ENCODE measurements at places on chromosomes 1 and 21.

DNA sequence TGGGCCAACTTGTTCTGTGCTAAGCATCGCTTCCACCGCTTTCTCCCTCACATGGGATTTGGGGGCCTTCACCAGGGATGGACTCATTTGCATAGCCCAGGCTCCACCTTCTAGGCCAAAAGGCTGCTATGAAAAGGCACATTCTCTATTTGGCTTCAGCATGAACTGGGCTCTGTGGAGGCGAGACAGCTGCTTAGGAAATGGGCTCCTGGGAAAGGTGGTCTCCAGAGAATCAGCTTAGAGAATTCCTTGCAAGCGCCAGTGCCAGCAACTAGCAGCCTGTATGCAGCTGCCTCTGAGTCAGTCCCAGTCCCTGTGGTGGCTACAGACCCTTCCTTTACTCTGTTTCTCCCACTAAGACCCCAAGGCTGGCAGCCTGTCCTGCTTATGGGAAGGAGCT is 214.5 kb downstream of the HIVEP3 start:
- DNase-seq = no peak

- peak; percentile 83 for DNase-seq
Observed at GRCh38 chr1:184982002-184982954, 8.0 kb upstream of the NIBAN1 start.

DNA sequence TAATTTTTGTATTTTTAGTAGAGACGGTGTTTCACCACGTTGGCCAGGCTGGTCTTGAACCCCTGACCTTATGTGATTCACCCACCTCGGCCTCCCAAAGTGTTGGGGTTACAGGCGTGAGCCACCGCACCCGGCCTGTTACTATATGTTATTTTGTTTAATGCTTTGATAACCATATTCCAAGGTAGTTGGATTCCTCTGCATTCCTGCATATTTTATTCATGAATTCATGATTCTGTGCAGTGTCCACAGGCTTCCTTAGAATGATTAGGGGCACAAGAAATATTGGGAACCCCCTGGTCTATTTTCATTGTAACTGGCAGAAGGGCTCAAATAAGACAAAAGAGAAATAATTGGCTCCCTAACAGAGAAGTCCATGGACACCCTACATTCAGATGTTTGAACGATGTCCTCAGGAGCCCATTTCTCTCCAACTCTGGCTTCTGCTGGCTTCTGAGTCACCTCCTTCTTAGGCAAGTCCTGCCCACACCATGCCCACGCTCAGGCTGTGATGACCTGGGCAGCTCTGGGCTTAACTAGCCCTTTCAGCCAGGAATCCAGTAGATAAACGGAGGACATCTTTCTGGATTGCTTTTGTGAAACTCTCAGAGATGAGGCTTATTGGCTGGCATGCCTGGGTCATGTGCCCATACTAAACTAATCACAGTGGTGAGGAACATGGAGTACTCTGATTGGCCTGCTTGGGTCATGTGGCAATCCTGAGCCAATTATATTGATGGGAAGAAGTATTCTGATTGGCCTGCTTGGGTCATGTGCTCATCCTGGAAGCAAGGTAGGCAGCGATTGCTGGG is 32.6 kb downstream of the TNFRSF8 start:
- no peak for DNase-seq

- no peak for DNase-seq
Observed at GRCh38 chr1:240352769-240353168, 259.2 kb downstream of the GREM2 start.

DNA sequence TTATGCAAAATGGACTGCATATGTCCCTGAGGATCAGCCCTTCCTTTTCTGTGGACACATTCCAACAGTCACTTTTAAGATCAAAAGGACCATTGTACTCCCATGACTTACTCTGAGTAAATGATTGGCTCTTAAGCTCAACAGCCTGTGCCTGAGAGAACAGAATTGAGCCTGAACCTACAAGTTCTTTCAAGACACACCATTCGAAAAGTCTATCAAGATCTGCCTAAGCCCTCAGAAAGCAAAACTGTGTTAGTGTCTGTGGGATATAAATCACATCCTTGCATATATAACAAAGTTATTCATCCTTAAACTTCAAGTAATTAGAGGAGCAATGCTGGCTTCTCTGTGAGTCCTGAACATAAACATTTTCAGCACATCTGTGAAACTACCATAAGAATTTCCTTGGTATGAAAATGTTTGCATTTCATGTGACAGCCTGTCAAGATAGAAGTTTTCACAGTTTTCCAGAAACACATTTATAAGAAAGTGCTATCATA is 41.6 kb downstream of the PCNX2 start:
- no peak for DNase-seq

- peak; percentile 9 for DNase-seq
Observed at GRCh38 chr1:99180343-99180808, 83.9 kb upstream of the PLPPR4 start.

DNA sequence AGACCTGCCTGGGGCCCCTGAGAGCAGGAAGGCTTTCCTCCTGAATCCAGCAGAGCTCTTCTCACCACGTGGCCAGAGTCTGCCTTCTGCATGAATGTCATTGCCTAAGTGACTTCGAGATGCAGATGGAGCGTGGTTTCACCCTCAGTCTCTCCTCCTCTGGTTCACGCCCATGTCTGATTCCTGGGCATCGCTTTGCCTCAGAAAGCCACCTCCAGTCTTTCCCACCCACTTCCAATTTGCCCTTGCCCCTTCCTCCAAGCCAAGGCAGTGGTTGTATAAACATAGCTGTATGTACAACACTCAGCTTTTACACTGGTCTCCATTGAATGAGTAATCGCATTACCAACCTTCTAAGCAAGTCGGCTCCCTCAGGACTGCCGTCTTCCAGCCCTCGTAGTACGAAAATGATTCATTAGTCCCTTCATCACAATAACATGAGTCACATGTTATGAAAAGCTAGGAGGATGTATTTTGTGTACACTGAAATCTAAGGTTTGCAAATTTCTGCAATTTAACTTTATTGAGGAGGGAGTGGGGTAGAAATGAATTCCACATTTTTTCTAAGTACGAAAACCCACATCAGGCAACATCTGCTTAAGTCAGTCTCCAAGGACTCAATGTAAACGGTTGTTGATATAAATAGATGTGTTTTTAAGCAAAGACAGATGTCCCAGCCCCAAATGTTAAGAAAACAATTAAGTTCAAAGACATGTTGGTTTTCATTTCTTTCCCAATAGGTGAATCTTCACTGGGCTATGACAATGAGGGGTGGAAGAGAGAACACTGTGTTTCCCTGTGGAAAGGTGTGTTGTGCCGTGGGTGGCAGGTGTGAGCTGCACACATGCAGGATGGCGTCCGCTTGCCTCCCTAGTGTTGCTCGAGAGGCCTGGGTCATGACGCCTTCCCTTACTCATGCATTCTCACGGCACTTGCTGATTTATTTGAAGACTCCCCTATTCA is 32.3 kb upstream of the ETS2 start:
- no peak for DNase-seq

- DNase-seq = no peak
Observed at GRCh38 chr1:171087896-171088295, 2.8 kb upstream of the FMO3 start.

GRCh38 chr1:47031059-47031458 is 7.6 kb downstream of the CYP4X1 start:
- DNase-seq = no peak

GRCh38 chr1:236018885-236019453 is 45.9 kb downstream of the NID1 start:
- DNase-seq = no peak

- no peak for DNase-seq
Observed at GRCh38 chr1:41739061-41739955, 179.4 kb downstream of the HIVEP3 start.

- no peak for DNase-seq
Observed at GRCh38 chr1:72324451-72324850, 42.1 kb upstream of the NEGR1 start.

DNA sequence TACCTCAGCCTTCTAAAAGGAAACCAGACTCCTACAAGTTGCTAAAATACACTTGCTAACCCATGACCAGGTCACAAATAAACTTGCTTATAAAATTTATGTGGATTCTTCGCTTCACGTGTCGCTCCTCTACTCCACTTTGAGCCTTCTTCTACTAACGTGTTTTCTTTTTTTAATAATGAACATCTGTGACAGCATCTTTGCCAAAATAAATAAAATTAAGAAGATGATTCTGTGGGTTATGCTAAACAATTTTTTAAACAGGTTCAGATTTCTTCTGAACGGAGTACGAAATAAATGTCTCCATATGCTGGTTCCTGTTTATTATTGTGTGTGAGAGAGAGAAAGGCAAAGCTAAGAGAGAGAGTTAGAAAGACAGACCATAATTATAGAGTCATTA is 735.8 kb downstream of the LTN1 start:
- DNase-seq = no peak

- no peak for DNase-seq
Observed at GRCh38 chr1:65343286-65343685, 33.9 kb downstream of the DNAJC6 start.

GRCh38 chr1:225857256-225857655 is 24.9 kb downstream of the TMEM63A start:
- DNase-seq = no peak

DNA sequence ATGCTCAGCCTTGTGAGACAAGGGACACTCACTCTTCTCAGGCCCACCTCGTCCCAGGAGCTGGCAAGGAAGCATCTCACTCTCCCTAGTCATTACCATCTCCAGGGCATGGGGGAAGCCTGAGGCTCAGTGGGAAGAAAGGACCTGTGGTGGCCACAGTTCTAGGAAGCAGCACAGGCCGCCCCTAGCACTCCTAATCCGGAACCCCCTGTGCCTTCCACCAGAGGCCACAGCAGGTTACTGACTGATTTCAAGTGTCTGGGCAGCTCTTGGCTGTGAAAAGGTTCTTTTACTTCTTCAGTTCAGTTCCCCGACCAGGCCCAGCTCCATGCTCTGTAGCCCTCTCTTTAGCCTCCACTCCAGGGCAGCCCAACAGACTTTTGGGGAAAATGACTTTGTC is 84.4 kb downstream of the TRABD2B start:
- no peak for DNase-seq

GRCh38 chr1:89457046-89457445 is 67.6 kb upstream of the LRRC8B start:
- no peak for DNase-seq

- no peak for DNase-seq
Observed at GRCh38 chr1:203742436-203742835, 22.5 kb upstream of the LAX1 start.

DNA sequence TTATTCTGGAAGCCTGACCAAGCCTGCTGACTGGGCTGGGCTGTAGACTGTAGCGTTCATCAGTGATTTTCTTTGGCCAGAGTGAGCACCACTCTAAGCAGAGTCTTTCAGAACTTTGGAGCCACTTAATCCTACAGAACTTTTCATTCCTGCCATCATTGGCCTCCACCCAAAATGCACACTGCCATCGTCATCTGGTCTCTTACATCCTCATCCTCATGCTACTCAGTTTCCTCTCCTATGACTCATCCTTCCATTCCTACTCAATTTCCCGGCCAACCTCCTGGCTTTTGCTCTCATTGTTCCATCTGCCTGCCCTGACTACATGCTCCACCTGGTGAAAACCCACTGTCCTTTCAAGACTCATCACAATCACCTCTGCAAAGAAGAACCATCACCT is 233.8 kb upstream of the USP25 start:
- DNase-seq = no peak

DNA sequence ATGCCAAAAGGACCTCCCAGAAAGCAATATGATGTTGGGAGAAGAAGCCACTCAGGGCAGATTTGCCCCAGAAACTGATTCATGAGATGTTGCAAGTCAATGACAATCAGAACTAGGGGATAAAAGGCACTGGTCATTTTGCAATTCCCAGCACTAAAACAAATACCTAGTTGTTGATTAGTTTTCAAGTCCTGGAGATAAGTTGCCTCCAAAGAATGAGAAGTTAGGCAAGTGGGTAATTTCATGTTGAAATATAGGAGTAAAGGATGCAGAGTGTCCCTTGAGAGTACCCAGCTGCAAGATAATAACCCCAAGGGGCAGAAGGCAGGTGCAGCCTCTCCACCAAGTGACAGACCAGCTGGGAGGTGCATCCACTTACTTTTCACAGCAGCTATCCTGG is 363.6 kb downstream of the PBX1 start:
- no peak for DNase-seq

- DNase-seq = no peak
Observed at GRCh38 chr1:205003358-205004131, 39.5 kb upstream of the CNTN2 start.

DNA sequence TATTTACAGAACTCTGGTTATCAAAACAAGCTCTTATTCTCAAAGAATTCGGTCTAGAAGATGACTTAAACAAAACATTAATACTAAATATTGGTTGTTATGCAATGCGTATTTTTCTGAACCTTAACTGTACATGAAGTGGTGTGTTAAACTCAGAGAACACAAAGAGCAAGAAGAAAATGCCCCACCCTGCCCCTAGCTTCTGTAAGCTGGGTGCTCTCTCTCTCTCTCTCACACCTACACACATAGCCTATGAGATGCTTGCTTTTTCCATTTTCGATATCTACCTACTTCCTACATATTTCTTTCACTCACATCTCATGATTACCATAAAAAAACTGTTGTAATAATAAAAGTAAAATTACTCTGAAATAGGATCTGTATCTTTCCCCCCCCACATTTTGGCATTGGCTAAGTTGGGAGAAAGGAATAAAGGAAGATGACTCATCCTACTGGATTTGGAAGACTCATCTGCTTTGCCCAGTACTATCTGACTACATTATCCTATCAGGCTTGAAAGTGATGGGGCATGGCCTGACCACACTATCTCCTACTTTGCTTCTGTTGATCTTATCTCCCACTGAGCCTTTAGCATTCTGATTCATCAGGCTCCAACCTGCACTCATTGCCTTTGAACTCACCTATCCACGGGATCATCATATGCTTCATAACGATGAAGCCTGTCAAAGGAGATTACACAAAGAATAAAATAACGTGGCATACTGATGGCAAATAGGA is 2.9 kb downstream of the CRYZ start:
- no peak for DNase-seq

DNA sequence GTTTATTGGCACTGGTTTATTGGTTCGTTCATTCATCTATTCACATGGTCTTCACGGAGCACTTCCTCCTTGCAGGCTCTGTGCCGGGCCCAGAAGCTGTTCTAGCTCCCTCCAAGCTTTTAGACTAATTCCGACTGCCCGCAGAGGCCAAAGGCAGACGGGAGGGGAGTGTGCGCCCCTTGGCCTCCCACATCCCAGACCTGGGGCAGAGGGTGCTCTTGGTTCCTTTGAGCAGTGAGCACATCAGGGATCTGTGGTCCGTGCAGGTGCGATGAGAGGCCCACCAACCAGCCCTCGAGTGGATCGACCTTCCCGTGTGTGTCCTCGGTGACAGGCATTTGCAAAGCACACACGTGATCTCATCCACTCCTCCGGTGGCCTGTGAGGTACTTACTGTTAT is 38.7 kb upstream of the TNFRSF1B start:
- DNase-seq = no peak

GRCh38 chr1:46461017-46461808 is 28.4 kb upstream of the DMBX1 start:
- DNase-seq = no peak
